ENCODE measurements at places on chromosomes 11 and 22. TPM values are rescaled to one million over a fixed set of nuclear protein-coding genes. Genes with fewer than 3 reads are reported as not detected.

GRCh38 chr22:38204784-38205183, 3.0 kb downstream of the MAFF start:
- DNase-seq = no peak

DNA sequence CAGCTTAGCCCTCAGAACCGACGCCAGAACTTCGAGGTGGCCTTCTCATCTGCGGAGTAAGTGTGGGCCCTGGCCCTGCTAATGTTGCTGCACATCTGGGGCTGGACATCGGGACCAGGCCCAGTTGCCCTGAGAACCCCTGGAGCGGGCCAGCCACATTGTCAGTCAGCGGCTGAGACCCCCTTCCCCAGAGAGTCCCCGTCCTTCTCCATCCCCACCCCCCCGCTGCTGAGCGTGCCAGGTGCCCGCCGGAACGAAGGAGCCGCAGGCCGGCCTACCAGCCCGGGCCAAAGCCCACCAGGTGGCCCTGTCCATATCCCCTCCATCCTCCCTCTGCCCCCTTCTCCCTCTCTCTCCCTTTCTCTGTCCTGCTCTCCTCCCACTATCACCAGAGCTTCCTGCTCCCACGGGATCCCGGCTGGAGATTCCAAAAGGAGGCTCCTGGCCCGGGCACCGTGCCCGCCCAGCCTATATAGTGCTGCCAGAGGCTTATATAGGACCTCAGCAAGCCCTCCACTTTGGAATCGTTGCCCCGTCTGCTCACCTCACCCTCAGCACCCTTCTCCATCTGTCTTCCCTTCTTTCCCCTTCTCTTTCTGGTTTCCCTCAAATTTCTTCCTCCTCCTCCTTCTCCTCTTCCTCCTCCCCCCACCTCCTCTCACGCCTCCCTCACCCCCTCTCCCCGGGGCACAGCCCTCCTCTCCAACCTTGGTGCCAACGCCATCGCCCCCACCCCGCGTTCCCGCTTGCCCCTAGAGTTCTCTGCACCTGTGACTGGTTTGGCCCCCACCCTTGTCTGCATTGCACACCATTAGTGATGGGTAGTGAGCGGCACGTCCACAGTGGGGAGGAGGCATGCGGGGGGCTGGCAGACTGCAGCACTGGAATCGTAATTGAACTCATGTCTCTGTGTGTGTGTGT, 7.3 kb downstream of the SELENOM start:
- no peak for DNase-seq

DNA sequence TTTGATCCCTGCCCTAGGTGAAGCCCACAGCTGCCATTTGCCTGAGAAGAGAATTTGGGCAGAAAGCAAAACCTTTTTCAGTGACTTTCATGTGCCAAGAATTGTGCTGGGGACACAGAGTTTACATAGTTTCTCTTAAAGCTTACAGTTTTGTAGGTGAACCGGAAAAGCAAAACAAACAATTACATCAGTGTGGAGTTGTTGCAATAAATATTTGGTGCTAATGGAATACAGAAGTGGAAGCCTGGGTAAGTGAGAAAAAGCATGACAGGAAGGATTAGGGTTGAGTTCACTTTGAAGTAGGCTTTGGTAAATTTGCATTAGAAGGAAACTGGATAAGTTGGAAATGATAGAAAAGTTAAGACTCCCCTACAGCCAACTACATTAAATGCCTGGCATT, 82.7 kb downstream of the RASSF10 start:
- no peak for DNase-seq

GRCh38 chr11:60303661-60304060, 23.2 kb downstream of the MS4A4A start:
- DNase-seq = no peak

DNA sequence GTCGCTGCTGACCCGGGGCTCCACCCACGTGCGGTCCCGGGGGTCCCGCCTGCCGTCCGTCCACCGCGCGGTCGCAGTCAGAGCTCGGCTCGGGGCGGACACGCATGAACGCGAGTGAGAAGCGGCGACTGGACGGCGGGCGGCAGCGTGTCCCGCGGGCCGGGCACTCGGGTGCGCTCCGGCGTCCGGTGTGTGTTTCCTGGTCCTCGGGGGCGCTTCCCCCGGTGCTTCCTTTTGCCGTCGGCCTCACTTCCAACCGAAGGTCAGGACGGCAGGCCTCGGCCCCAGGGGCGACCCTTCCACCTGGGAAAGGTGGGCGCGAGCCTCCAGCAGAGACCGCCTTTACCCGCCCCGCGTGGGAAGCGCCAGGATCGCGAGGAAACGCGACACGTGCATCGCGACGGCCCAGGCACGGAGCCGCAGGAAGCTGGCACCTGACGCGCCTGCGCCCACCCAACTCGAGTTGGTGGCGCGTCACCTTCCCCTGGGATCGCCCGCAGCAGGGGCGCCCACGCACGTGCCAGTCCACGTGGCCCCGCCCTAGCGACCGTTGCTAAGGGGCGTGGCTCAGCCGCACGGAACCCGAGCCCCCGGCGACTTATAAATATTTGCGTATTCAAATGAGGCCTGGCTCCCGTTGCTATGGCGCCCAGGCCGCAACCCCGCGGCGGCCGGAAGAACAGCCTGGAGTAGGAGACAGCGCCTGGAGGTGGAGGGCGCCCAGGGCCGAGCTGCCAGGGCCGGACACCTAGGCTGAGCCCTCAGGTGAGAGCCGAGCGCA, at the start of gene LRRC56:
TSS of gene LRRC56 (plus strand) at position 687 of the 781 bp plus-strand sequence. CDS start 3,158 bp downstream, outside the sequence.
- peak; percentile 93 for DNase-seq

The SCUBE1 gene
- total RNA-seq = 11.9 TPM

The IGLL1 gene
- total RNA-seq = 0.28 TPM

The SLC1A2 gene
- 270 TPM for total RNA-seq

The FBXO3 gene
- 73.9 TPM for total RNA-seq

Data from spinal cord (tissue), 10 donors.